ENCODE measurements at places on chromosomes 6 and 20.

DNA sequence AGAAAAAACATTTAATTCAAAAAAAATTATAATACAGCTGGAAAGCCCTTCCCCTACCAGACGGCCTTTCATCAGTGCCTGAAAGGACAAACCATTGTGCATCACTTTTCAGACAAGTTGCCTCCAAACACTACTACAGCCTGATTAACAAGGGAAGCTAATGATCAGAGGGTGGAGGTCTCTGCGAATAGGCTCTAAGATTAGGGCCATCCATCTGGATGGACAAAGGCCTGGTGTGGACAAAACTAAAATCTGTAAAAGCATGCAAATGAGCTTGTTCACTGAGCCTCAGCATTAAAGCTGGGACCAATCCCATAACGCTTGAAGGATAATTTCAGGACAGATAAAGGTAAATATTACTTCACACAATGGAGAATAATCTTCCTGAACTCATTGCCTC is 228.7 kb upstream of the PLN start:
- no peak for DNase-seq
- no peaks in the 10 kb centered on the region for H3K4me1 ChIP-seq
- H3K36me3 ChIP-seq, result no peaks in the 10 kb centered on the region
- H3K4me3 ChIP-seq, result no peak overlapping the region

- no peak for DNase-seq
- peaks cover 25% of the 10 kb centered on the region for H3K4me1 ChIP-seq
- H3K36me3 ChIP-seq, result no peaks in the 10 kb centered on the region
- H3K27ac ChIP-seq, result peak overlapping the region; percentile 20
Observed at GRCh38 chr6:26019261-26019830, 56.7 kb downstream of the TRIM38 start.

GRCh38 chr6:135021310-135022049 is 33.1 kb downstream of the HBS1L start:
- DNase-seq, result no peak
- H3K36me3 ChIP-seq, result no peaks in the 10 kb centered on the region
- peaks cover 63% of the 10 kb centered on the region for H3K4me1 ChIP-seq
- H3K4me3 ChIP-seq, result peak overlapping the region; percentile 34

GRCh38 chr20:32281711-32282110 is 4.3 kb downstream of the KIF3B start:
- H3K4me3 ChIP-seq, result no peak overlapping the region
- peak overlapping the region; percentile 71 for H3K27ac ChIP-seq
- no peaks in the 10 kb centered on the region for H3K27me3 ChIP-seq
- H3K4me1 ChIP-seq, result peaks cover 26% of the 10 kb centered on the region

- no peak overlapping the region for H3K4me3 ChIP-seq
- H3K36me3 ChIP-seq, result no peaks in the 10 kb centered on the region
- DNase-seq, result no peak
- no peak overlapping the region for H3K27ac ChIP-seq
Observed at GRCh38 chr6:71031912-71032311, 75.1 kb upstream of the B3GAT2 start.
